ENCODE measurements at places on chromosomes 7 and 10. TPM values are rescaled to one million over a fixed set of nuclear protein-coding genes. Genes with fewer than 3 reads are reported as not detected.

The ECHDC3 gene
- 138 TPM for total RNA-seq

- no peak for DNase-seq
Observed at GRCh38 chr7:95219721-95220120, 104.6 kb downstream of the PON1 start.

GRCh38 chr10:97163181-97163580 is 22.6 kb downstream of the SLIT1 start:
- DNase-seq: no peak

DNA sequence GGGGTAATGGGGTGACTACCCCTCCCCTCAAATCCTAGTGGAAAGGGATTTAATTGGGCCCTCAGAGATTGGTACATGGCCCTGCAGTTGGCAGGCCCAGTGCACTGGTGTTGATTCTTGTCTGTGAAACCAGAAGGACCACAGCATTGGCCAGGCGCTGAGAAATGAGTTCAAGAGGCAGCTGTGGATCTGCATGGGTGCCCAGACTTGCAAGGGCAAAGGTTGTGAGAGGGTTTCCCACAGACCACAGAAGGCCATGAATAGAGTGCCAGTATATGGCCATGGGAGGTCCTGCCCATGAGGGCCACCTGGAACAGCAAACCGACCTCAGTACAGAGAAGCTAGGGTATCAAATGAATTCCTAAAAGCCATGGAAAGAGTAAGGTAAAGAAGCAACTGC is 32.9 kb downstream of the TMEM168 start:
- no peak for DNase-seq

- no peak for DNase-seq
Observed at GRCh38 chr7:107907790-107908189, 16.8 kb downstream of the DLD start.

The OR6V1 gene
- not detected for total RNA-seq

The HHEX gene
- total RNA-seq: 9.8 TPM
